ENCODE measurements at places on chromosomes 5 and 9. TPM values are rescaled to one million over a fixed set of nuclear protein-coding genes. Genes with fewer than 3 reads are reported as not detected.

ARL15 gene
- total RNA-seq = 51.5 TPM

PTGES gene
- total RNA-seq = 0.32 TPM

SLC1A3 gene
- 1.2 TPM for total RNA-seq

DOCK8 gene
- total RNA-seq = 0.46 TPM

HAPLN1 gene
- total RNA-seq = 4.7 TPM

SPAAR gene
- total RNA-seq = 14.3 TPM

GNA14 gene
- total RNA-seq = 8.4 TPM

MCTP1 gene
- total RNA-seq = 123 TPM

PTPRD gene
- 4.9 TPM for total RNA-seq

ADRB2 gene
- 0.97 TPM for total RNA-seq

ADAMTS12 gene
- 0.46 TPM for total RNA-seq

FST gene
- 47.7 TPM for total RNA-seq

ASPN gene
- total RNA-seq = not detected

TBC1D2 gene
- 2.1 TPM for total RNA-seq

PCDHGB6 gene
- total RNA-seq = 0.97 TPM

PCDHGA6 gene
- total RNA-seq = 0.76 TPM

PCDHB2 gene
- under 0.01 TPM for total RNA-seq

P4HA2 gene
- 90.0 TPM for total RNA-seq

Data from epithelial cell of umbilical artery (primary cell).